ENCODE measurements at places on chromosomes 3 and 15.

DNA sequence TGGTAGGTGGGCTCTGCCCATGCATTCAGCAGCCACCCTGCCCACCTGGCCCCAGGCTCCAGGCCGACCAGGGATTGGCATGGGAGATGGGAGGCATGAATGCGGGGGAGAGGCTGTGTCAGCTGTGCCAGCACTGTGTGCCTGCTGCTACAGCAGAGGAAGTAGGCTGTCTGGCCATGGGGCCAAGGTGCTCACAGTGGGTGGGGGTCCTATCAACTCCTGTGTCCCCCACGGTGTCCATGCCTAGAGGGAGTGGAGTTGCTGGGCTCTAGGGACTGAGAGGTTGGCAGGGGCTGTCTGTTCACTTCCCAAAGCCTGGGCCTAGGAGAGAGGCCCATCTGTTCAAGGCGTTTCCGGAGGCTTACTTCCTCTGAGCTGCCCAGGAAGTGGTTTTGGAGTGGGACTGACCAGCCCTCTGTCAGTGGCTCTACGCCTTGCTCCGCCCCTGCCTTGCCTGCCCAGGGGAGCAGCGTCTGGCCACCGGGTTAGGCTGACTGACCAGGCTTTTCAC is 5.8 kb downstream of the PRKCD start:
- no peak for DNase-seq

DNA sequence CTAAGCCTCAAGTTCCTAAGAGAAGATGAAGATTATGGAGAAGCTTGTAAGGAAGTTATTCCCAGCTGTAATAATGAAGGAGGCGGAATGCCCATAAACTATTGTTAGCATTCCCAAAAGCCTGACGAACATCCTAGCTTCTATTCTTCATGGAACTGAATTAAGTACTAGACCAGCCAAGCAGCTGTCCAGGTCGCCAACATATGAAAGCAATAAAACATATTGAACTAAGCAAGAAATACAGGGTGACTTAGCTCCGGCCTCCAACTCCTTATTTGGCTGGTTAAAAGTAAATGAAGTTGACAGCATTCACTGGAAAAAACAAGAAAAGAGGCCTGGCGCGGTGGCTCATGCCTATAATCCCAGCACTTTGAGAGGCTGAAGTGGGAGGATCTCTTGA is 174.0 kb upstream of the TPM1 start:
- no peak for DNase-seq

- no peak for DNase-seq
Measured at GRCh38 chr15:78767331-78767951, 43.8 kb downstream of the ADAMTS7 start.

- DNase-seq = no peak
Measured at GRCh38 chr15:31328969-31329639, 2.5 kb downstream of the KLF13 start.

DNA sequence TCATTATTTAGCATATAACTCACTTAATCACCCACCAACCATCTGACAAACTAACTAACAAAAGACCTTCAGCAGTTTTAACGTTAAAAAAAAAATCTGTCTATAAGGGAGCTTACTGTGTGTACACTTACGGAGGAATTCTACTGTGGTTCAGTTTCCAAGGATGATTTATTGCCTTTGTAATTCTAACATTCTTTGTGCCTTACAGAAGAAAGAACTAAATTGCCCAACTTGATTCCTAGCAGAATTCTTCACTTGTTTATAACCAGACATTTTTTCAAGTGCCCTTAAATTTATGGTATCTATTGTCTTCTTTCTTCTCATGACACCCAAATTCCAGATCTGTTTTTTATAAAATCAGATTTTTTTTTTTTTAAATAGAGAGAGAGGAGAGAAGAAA is 119.7 kb upstream of the IGSF10 start:
- DNase-seq = no peak

GRCh38 chr3:175392653-175393052 is 533.5 kb downstream of the NAALADL2 start:
- DNase-seq = no peak

GRCh38 chr3:123445702-123446101 is 3.2 kb downstream of the ADCY5 start:
- DNase-seq = no peak

GRCh38 chr3:31571325-31571724 is 38.6 kb downstream of the STT3B start:
- DNase-seq = no peak

DNA sequence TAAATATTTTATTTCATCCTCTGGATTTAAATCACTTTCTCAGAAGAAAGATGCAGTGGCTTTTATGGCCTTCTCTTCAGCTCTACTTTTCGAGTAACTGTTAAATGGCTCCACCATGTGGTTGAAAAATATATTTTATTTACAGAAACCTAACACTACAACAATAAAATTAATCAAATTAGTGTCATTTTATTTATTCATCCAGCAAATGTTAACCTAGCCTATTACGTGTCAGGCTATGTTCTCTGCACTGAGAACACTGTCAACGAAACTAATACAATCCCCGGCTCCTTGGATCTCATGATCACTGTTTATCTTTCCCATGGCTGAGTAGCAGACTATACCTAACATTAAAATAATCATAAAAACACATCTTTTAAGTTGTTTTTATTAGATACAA is 148.0 kb upstream of the OSTN start:
- DNase-seq = peak; percentile 11

DNA sequence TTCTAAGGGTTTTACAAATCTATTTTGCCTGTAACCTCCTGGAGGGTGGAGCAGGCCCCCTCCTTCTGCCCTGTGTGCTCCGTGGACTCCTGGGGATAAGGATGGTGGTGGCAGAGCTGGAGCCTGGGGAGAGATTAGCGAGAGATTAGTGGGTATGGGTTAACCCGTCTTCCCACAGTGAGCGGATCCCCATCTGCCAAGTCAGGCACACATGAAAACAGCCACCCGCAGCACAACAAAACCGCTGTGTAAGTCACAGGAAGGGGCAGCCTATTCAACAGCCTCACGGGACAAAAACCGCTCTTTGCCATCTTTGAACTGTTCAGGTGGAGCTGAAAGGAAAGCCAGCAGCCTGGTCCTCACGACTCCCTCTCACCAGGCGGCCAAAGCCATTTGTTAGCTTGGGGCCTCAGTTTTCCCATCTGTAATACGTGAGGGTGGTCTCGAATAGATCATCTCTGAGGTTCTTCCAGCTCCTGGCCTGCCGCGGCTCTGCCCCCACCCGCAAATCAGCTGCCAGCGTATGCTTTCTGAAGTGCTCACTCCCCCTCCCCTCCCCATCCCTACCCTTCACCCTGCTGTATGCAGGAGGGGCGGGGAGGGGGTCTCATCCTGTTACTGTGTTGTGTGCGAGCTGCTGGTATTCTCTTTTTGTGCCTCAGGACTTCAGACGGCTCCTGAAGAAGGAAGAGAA is 43.6 kb downstream of the PDIA5 start:
- DNase-seq = no peak

GRCh38 chr3:13501521-13501920 is 21.4 kb downstream of the HDAC11 start:
- no peak for DNase-seq

DNA sequence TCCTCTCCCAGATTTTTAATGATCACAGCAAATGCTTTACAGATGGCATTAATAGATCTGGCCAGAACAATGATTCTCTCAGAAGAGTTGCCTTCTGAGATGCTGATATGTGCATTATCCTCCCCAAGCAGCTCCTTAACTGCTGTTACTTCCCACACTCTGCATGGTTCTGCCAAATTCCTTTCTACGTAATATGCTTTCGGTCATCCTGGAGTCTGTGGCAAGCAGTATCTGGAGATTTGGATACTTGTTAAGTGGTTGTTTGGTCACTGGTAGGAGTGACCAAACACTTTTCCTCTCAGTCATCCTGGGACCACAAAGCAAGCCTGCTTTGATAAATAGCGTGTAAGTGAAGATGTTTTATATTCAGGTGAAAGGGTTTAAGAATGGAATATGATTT is 71.1 kb upstream of the CCNL1 start:
- DNase-seq = no peak

DNA sequence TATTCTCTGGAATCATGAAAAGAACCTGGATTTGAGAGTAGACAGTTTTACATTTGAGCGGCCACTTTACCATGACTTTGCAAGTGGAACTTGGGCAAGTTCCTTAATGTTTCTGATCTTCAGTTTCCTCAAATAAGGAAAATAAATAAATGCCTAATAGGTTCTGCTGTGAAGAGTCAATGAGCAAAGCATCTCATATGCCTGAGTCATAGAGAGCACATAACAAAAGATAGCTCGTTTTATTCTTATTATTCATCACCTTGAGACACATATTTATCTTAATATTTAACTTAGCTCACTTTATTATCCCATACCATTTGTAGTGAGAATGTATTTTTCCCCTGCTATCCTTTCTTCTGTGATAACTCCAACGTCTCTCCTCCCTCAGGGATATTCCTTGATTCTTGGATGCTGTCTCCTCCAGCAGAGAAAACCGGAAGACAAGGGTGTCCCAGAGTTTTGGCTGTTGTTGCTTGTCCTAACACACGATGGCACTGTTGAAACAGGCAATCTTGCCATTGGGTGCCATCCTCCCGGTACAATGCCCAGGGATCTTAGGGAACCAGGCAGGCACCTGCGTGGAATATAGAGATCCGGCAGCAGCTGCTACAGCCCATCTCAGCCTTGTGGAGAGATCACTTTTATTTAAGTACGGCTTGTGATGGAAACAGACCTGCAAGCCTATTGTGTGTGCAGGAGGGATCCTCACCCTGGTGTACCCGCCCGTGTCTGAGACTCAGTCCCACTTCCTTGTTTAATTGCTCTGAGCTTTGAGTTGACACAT is 33.3 kb upstream of the VPS33B start:
- peak; percentile 52 for DNase-seq

GRCh38 chr3:29644261-29644660 is 363.4 kb downstream of the RBMS3 start:
- DNase-seq = no peak

GRCh38 chr3:196643201-196643749 is 3.8 kb downstream of the NRROS start:
- DNase-seq = no peak

GRCh38 chr3:128426128-128426921 is 40.4 kb downstream of the DNAJB8 start:
- DNase-seq = no peak

DNA sequence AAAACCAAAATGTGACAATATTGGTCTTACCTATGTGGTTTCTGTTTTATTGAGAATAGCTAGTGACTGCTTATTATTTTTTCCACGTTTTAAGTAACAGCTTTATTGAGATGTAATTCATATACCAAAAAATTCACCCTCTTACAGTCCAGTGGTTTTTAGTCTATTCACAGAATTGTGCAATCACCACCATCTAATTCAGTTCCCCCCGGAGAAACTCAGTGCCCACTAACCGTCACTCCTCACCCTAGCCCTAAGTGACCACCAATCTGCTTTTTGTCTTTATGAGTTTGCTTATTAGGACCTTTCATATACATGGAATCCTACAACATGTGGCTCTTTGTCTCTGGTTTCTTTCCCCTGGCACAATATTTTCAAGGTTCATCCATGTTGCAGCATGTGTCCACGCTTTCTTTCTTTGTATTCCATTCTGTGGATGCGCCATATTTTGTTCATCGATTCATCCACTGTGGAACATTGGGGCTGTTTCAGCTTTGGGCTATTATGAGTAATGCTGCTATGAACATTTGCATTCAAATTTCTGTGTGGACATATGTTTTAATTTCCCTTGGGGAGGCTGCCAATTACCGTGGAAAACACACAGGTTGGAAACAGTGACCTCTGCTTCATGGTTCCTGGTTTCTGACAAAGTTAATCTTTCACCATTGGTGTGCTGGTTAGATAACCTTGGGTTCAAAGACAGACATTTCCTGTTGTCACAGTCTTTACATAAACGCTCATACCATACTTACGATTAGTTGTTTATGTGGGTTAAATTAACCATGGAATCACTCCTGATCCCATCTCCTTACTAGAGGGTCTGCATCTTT is 3.2 kb upstream of the BCL2L10 start:
- DNase-seq = no peak

- no peak for DNase-seq
Measured at GRCh38 chr15:50944672-50945071, 36.2 kb downstream of the AP4E1 start.

- DNase-seq = no peak
Measured at GRCh38 chr3:193310914-193311723, 67.4 kb downstream of the ATP13A5 start.

GRCh38 chr15:65366122-65366892 is 11.5 kb downstream of the IGDCC3 start:
- DNase-seq = no peak

DNA sequence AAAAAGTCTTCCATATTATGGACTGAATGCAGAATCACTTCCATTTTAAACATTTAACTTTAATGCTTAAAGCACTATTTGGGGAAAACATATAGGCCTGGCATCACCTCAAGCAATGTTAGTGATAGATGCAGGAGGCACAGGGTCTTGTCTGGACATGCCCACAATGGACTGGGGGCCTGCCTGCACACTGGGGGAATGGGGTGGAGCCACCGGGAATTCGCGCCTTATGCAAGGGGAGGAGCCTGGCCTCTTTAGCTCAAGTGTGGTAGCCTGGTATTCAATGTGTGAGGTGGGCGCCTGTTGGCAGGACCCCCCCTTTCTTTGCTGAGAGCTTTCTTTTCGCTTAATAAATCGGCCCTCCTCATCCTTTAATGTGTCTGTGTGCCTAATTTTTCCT is 29.9 kb downstream of the ACKR4 start:
- DNase-seq = no peak

DNA sequence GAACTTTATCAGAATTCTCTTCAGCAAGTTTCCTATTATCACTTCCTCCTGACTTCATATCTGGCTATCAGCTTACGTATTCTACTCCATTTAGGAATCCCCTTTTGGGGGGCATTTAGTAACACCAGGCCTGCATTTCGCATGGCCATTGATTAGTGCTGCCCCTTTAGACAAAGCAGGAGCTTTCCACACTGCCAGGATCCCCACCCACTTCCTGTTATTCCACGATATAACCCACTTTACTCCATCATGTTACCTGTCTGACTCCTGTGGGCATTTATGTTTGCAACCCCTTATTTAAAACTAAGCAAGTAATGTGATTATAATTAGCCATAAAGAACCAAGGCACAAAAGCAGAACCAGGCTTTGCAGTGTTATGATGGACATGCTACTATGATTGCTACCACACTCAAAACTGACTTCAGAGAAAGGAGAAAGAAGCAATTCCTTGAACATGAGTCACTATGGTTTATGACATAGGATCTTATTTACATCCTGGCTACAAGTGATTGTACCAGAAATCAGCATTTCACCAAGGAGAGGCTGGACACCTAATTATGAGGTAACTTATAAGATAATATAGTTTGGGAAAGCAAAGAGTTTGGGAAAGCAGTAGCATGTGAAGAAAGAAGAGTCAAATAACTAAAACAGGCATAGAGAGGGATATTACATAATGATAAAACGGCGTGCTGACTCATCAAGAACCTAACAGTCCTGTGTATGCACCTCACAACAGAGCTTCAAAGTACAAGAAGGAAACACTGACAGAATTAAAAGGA is 96.3 kb downstream of the IGSF11 start:
- DNase-seq = no peak

Measured in LNCaP clone FGC (cell line).